Activated naive CD4-positive, alpha-beta T cell treated with anti-CD3 and anti-CD28 coated beads for 36 hours (primary cell): ENCODE measurements at places on chromosomes 2 and 18. TPM values are rescaled to one million over a fixed set of nuclear protein-coding genes. Genes with fewer than 3 reads are reported as not detected.

GRCh38 chr2:25567406-25567805 lies 106.0 kb downstream of the DTNB start:
- peaks cover 4% of the 10 kb centered on the region for H3K36me3 ChIP-seq
- no peaks in the 10 kb centered on the region for H3K27me3 ChIP-seq
- H3K27ac ChIP-seq = no peak overlapping the region
- H3K4me1 ChIP-seq = no peaks in the 10 kb centered on the region
- peak; percentile 44 for DNase-seq
- no peak overlapping the region for H3K4me3 ChIP-seq

GRCh38 chr2:135230150-135230549 lies 178.1 kb downstream of the RAB3GAP1 start:
- H3K27me3 ChIP-seq = no peaks in the 10 kb centered on the region
- no peak overlapping the region for H3K4me3 ChIP-seq
- no peaks in the 10 kb centered on the region for H3K4me1 ChIP-seq
- no peak for DNase-seq
- peaks cover 20% of the 10 kb centered on the region for H3K36me3 ChIP-seq
- H3K27ac ChIP-seq = no peak overlapping the region

DNA sequence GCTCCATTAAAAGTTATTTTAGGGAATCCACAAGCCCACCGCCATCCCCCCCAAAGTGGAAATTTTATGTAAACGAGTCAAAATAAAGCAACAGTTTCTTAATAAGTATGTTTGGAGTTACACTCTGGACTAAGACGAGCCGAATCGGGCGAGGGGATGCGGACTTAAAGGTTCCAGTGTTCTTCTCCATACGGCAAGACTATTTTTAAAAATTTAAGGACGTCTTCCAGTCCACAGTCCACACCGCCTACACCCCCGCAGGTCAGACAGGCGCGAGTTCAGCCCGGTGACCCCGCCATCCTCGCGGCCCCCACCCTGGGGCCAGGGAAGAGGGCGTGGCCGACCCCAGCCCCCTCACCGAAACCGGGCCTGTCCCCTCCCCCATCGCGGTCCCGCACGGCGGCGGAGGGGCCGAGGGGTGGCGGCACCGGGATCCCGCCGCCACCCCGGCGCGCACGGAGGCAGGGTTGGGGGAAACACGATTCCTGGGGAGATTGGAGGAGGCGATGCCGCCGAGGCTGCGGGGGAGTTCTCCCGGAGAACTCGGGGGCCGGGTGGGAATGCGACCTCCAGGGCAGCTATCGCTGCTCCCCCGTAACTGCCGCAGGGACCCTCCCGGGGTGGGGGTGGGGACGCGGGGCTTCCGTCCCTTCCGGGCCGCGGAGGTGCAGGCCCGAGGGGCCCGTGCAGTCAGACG lies 24.5 kb upstream of the SMAD7 start:
- H3K36me3 ChIP-seq = no peaks in the 10 kb centered on the region
- peak overlapping the region; percentile 66 for H3K4me3 ChIP-seq
- H3K27me3 ChIP-seq = peaks cover 21% of the 10 kb centered on the region
- DNase-seq = no peak

- DNase-seq = peak; percentile 38
- peak overlapping the region; percentile 57 for H3K4me3 ChIP-seq
- H3K27me3 ChIP-seq = no peaks in the 10 kb centered on the region
- peaks cover 99% of the 10 kb centered on the region for H3K4me1 ChIP-seq
- H3K36me3 ChIP-seq = peaks cover 4% of the 10 kb centered on the region
These were observed 98.0 kb downstream of the ANKRD44 start for GRCh38 chr2:197212344-197213262.

- H3K27ac ChIP-seq = peak overlapping the region; percentile 33
- H3K4me1 ChIP-seq = peaks cover 95% of the 10 kb centered on the region
- H3K36me3 ChIP-seq = peaks cover 32% of the 10 kb centered on the region
These were observed 127.5 kb downstream of the NCK2 start for GRCh38 chr2:105872142-105872728.

- no peak overlapping the region for H3K4me3 ChIP-seq
- H3K36me3 ChIP-seq = no peaks in the 10 kb centered on the region
- no peaks in the 10 kb centered on the region for H3K27me3 ChIP-seq
- no peak overlapping the region for H3K27ac ChIP-seq
These were observed 13.7 kb upstream of the INO80C start for GRCh38 chr18:35511428-35511827.

GRCh38 chr2:2229626-2230432 lies 101.2 kb downstream of the MYT1L start:
- peaks cover 5% of the 10 kb centered on the region for H3K27me3 ChIP-seq
- H3K4me3 ChIP-seq = no peak overlapping the region
- no peak overlapping the region for H3K27ac ChIP-seq

DNA sequence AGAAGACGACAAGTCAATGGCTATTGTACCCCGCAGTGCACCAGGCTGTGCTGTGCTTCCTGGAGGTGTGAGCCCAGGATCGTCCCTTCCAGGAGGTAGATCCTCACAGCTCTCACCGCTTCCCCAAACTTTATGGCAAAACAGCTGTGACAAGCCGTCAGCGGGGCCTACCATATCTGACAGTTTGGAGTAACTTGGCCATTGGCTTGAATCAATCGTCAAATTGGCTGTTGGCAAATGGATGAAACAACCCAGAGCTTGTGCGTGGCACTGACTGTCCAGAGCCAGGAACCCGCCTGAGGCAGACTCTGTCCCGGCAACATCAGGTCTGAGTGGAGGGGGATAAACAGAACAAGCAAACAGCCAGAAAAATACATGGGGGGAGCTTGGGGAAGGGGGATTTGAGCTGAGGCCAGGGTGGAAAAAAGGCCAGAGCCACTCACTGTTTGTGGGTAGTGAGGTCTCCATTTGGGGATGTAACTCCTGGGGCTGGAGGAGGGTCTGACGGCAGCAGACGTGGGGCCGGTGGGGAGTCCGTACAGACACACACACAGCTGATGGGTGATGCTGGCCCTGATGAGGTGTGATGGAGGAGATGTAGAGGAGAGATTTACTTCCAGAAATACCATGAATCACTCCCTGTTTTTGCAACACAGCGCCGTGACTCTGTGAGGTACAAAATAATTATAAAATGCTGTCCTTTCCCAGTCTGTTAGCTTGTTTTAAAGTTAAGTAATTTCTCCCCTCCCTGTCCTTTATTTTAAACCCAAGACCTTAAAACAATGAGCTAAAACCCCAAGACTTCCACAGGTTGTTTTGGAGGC lies 174.8 kb downstream of the TWIST2 start:
- H3K36me3 ChIP-seq = no peaks in the 10 kb centered on the region
- H3K4me3 ChIP-seq = no peak overlapping the region
- H3K27ac ChIP-seq = no peak overlapping the region
- H3K27me3 ChIP-seq = no peaks in the 10 kb centered on the region
- no peak for DNase-seq

DNA sequence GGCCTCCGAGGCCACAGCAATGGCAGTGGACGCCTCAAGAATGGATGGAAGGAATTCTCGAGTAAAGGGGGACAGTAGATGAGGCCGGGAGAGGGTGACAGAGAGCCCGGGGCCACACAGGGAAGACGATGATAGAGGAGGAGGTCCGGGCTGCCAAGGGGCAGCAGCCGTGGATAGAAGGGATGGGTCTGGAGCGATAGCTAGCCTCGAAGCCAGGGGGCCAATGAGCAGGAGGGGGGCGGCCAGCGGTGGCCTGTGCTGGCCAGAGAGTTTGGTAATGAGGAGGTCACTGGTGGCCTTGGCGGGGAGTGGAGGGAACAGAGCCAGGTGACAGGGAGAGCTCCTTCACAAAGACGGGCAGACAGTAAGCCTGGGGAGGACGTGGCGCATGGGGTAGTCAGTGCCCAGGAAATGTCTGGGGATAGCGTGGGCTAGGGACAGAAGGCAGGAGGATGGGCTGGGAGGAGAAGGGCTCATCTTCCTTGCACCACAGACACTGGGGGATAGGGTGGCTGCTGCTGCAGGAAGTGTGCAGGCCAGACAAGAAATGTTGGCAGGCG lies 87.8 kb upstream of the ASB18 start:
- no peak overlapping the region for H3K4me3 ChIP-seq
- no peaks in the 10 kb centered on the region for H3K4me1 ChIP-seq
- no peaks in the 10 kb centered on the region for H3K27me3 ChIP-seq
- no peak overlapping the region for H3K27ac ChIP-seq
- no peak for DNase-seq
- no peaks in the 10 kb centered on the region for H3K36me3 ChIP-seq

GRCh38 chr2:216546241-216546640 lies 47.6 kb downstream of the RPL37A start:
- no peaks in the 10 kb centered on the region for H3K4me1 ChIP-seq
- DNase-seq = no peak
- H3K27me3 ChIP-seq = peaks cover 5% of the 10 kb centered on the region

Gene NR4A2
- total RNA-seq = 32.9 TPM

Gene HIBCH
- 19.2 TPM for total RNA-seq

Gene GALR1
- total RNA-seq = not detected

Gene WBP1
- total RNA-seq = 39.4 TPM

Gene STAT4
- 54.6 TPM for total RNA-seq

Gene MOCOS
- total RNA-seq = not detected
